Tibial nerve (tissue), 4 donors: ENCODE measurements at places on chromosomes 11 and 22. TPM values are rescaled to one million over a fixed set of nuclear protein-coding genes. Genes with fewer than 3 reads are reported as not detected.

The FGF3 gene
- total RNA-seq, result not detected

The SCN3B gene
- total RNA-seq, result under 0.01 TPM

GRCh38 chr11:91257667-91258066 lies 967.0 kb upstream of the FAT3 start:
- H3K27ac ChIP-seq, result no peak overlapping the region
- H3K4me1 ChIP-seq, result no peaks in the 10 kb centered on the region
- no peaks in the 10 kb centered on the region for H3K27me3 ChIP-seq
- no peak overlapping the region for H3K4me3 ChIP-seq

DNA sequence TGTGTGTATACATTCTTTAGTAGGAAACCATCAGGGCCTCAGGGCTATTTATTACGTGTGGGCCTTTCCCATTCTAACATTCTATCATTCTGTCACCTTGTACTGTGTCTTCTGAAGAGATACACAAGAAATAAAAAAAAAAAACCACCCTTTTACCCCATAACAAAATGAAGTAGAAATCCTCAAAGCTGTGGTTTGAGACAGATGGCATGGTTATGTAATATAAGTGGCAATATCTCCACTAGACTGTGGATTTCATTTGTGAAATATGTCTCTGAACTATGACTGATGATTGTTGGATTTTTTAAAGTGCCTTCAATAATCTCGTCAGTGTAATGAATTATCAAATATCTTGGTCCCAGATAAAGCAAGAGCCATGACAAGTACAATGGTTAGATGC lies 150.0 kb upstream of the BLID start:
- no peaks in the 10 kb centered on the region for H3K36me3 ChIP-seq
- no peak for DNase-seq
- no peak overlapping the region for H3K4me3 ChIP-seq
- no peaks in the 10 kb centered on the region for H3K4me1 ChIP-seq

- no peak for DNase-seq
- no peaks in the 10 kb centered on the region for H3K4me1 ChIP-seq
- no peaks in the 10 kb centered on the region for H3K36me3 ChIP-seq
- H3K27me3 ChIP-seq, result no peaks in the 10 kb centered on the region
These were observed 253.1 kb downstream of the FAT3 start for GRCh38 chr11:92477686-92478085.

DNA sequence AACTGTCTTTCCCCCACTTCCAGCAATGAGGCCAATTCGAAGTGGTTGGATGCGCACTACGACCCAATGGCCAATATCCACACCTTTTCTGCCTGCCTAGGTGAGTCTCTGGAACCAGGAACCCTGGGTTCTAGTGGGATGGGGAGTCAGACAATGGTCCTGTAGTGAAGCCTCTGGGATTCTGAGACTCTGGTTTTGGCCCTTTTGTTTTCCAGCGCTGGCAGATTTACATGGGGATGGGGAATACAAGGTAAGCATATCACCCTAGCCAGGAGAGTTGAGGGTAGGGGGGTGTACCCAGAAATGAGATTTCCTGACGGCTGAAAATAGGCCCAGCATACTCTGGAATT lies 530 bp downstream of the BBS1 start:
- peak overlapping the region; percentile 79 for H3K27ac ChIP-seq
- no peaks in the 10 kb centered on the region for H3K27me3 ChIP-seq
- H3K4me3 ChIP-seq, result peak overlapping the region; percentile 60
- H3K4me1 ChIP-seq, result peaks cover 18% of the 10 kb centered on the region
- DNase-seq, result no peak

- no peaks in the 10 kb centered on the region for H3K36me3 ChIP-seq
- no peaks in the 10 kb centered on the region for H3K4me1 ChIP-seq
- H3K27ac ChIP-seq, result no peak overlapping the region
- DNase-seq, result peak; percentile 74
These were observed 11.5 kb downstream of the P2RX3 start for GRCh38 chr11:57349491-57350274.

DNA sequence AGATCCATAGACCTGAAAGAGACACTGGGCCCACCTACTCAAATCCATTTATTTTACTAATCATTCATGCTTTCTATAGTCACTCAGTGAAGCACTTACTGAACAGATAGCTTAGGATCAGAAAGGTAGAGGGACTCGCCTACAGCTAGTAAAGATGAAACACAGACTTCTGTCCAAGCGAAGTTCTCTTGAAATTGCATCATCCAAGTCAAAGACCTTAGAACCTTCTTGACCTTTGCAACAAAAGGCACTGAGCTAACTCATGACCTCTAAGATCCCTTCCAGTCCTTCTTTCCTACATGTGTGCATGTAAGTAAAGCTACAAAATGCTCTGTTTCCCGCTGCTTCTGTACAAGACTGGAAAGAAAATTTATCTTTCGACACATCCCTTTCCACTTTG lies 377.6 kb downstream of the LARGE1 start:
- H3K4me1 ChIP-seq, result peaks cover 7% of the 10 kb centered on the region
- no peak overlapping the region for H3K4me3 ChIP-seq
- H3K27ac ChIP-seq, result no peak overlapping the region
- no peak for DNase-seq

DNA sequence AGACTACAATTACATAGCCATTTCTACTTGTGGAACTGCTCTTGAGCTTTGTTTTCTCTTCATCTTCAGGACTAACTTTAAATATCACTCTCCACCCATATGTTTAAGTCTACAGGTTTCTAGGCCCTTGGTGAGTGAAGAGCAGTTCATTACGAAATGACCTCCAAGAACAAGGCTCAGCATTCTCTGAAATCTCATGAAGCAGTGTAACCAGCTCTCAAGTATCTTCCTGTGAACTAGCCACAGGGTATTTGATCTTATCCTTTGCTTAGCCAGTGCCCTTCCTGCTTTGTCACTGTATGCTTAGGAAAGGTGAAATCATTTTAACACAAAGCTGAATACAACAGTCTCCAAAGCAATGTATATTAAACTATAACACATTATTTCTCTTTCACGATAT lies 20.4 kb upstream of the LYVE1 start:
- DNase-seq, result no peak
- no peak overlapping the region for H3K4me3 ChIP-seq
- H3K36me3 ChIP-seq, result no peaks in the 10 kb centered on the region
- no peak overlapping the region for H3K27ac ChIP-seq
- peaks cover 22% of the 10 kb centered on the region for H3K4me1 ChIP-seq

DNA sequence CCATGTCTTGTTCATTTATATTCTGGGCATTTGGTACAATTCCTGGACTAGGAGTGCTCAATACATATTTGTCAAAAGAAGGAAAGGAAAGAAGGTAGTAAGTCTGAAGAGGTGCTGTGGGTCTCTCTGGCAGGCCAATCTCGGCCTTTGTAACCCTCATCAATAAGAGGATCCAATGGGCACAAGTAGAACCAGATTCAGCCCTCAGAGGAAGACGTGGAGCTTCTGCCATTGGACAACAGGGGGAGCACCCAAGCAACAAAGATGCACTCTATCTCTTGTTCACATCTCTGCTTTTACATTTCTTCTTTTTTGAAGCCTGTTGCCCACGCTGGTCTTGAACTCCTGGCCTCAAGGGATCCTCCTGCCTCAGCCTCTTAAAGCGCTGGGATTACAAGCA lies 2.2 kb upstream of the VPS11 start:
- H3K4me1 ChIP-seq, result peaks cover 13% of the 10 kb centered on the region
- peaks cover 12% of the 10 kb centered on the region for H3K36me3 ChIP-seq
- H3K4me3 ChIP-seq, result no peak overlapping the region
- no peak for DNase-seq
- H3K27me3 ChIP-seq, result no peaks in the 10 kb centered on the region
